Cerebellar nuclear complex (tissue), 1 donor: ENCODE measurements at places on chromosomes 7 and 10.

DNA sequence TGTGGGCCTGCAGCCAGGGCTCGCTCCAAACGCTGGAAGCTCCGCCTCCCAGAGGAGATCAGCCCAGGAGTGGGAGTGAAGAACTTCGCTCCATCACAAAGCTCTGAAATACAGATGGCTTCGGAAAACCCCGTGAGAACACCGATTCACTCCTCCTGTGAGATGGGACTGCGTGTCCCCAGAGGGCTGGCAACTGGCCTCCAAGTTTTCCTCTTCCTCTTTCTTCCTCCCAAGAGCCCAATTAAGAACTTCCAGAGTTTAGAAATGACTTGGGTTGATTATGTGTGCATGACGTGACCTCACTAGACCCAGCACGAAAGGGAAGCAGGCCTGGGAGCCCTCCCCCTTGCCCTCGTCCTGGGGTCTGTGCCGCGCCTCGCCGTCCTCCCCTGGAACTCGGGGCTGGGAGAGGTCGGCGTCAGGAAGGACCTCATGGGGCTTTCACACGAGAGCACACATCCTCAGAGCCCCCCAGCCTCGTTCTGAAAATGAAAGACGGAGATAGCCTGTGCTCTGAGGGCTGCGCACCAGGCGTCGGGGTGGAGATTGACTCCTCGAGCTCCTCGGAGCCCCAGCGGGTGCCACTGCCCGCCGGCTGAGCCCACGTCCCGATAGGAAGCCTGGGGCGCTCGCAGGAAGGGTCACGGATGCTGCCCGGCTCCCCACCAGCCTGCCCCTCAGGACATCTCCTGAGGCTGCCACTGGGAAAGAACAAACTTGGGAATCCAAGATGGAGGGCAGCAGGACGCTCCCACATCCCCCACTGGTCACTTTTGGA lies 37.8 kb downstream of the PTPRN2 start:
- no peak for DNase-seq

DNA sequence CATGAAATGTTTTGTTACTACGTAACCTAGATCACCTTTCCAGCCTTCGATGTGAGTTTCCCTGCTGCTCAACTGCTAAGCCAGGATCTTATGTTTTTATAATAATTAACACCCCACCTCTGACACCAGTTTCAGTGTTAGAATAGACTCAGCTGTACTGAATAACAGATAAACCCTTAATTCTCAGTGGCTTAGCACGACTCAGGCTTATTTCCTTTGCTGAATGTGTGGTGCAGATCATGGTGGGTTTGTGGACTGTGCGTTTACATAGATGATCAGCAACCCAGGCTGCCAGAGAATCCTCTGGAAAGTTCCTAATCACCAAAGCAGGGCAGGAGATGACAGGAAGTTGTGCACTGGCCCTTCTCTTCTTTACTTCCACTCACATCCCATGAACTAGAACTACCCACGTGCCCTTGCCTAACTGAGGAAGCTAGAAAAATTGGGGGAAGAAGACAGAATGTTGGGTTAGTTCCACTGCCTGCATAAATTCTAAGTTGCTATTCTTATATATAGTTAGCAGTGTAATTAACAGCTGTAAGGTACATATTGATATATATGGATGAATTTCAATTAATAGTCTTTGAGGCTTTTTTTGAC lies 111.8 kb downstream of the MAPK8 start:
- no peak for DNase-seq

DNA sequence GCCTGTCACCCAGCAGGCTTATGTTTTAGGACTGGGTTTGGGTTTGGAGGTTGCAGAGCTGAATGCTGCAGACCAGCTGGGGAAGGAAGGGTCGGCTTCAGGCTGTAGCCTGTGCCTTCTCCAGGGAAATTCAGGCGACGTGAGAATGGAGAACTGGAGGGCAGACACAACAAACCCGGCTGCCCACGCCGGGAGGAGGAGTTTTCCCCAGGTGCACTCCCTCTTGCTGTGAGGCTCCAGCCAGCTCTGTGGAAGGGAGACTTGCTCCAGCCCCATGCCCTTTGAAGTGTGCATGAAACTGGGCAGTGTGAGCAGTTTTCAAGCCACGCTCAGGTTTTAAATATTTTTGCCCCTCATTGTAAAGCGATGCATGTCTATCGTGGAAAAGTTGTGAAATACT lies 279.1 kb downstream of the CCSER2 start:
- DNase-seq, result no peak

- no peak for DNase-seq
These were observed 438 bp downstream of the LSMEM1 start for GRCh38 chr7:112481121-112481736.

- no peak for DNase-seq
These were observed 17.2 kb downstream of the SH2B2 start for GRCh38 chr7:102303669-102304422.

- no peak for DNase-seq
These were observed 324.9 kb downstream of the PARD3 start for GRCh38 chr10:34489973-34490745.

- no peak for DNase-seq
These were observed 11.1 kb downstream of the ZNF775 start for GRCh38 chr7:150390205-150390604.

- no peak for DNase-seq
These were observed 19.7 kb downstream of the PWWP2B start for GRCh38 chr10:132416566-132417256.

DNA sequence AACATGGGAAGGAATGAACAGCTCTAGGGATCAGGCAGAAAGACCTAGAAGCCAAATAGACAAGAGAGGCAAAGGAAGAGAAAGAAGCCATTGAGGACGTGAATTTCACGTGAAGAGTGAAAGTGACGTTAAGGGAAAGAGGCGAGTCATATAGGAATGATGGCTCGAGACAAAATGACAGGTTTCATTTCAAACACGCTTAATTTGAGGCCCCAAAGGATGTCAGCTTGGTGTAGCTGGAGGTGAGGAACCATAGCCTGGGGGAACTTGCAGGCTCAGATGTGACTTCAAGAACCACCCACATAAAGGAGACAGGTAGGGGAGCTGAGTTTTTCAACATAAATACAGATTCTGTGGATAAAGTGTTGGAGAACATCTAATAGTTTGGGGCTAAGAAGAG lies 84.3 kb upstream of the ATP6V0A4 start:
- DNase-seq, result no peak

GRCh38 chr7:64099656-64100531 lies 54.7 kb downstream of the ZNF727 start:
- no peak for DNase-seq

GRCh38 chr7:77460057-77460486 lies 43.9 kb upstream of the GSAP start:
- DNase-seq, result no peak

DNA sequence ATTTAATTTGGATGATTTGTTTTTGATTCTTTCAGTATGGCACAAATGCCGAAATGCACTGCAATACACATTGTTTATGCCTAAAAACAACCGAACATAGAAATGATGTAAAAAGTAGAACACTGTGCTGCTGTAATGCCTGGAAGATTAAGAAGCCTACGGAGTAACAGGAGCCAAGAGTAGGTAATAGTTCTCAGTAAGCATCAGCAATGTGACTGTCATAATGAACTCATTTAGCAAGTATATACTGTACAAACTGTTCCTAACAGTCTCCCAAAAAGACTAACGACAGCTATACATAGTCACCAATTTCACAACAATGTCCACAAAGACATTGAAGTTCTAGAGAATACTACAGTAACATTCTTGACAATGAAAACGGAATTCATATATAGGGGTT lies 19.0 kb upstream of the LAMB4 start:
- DNase-seq, result no peak

- no peak for DNase-seq
These were observed 86.3 kb upstream of the AHR start for GRCh38 chr7:17212188-17212587.

- no peak for DNase-seq
These were observed 11.8 kb downstream of the NANOS1 start for GRCh38 chr10:119041326-119041725.

- DNase-seq, result no peak
These were observed 159.0 kb upstream of the POM121L12 start for GRCh38 chr7:52876402-52876801.

DNA sequence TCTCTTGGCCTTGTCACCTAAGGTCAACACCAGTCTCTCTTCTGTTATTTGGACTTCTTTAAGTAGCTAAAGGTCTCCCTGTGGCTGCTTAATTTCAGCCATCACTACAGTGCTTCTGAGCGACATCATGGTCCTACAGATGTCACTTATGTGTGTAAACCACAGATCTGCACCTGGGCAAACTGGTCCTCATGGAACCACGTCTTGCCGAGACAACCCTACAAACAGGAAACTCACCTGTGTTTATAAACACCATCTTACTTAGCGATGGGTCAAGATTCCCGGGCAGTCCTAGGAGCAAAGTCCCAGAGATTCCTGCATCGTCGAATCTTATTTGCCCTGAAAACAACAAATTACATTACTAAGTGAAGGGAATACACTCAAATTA lies 27.8 kb downstream of the KLF6 start:
- no peak for DNase-seq

- no peak for DNase-seq
These were observed 30.9 kb downstream of the DNAJB12 start for GRCh38 chr10:72323771-72324191.
